Sciatic nerve (tissue), 2 donors: ENCODE measurements at places on chromosomes 6 and 20. TPM values are rescaled to one million over a fixed set of nuclear protein-coding genes. Genes with fewer than 3 reads are reported as not detected.

HDGFL1 gene
- not detected for total RNA-seq

C6orf136 gene
- 17.0 TPM for total RNA-seq

TGM3 gene
- not detected for total RNA-seq

COL9A3 gene
- total RNA-seq = 69.6 TPM

BTN1A1 gene
- not detected for total RNA-seq

ZC2HC1B gene
- not detected for total RNA-seq

BCAS1 gene
- 117 TPM for total RNA-seq

TCF15 gene
- total RNA-seq = 2.1 TPM

VSX1 gene
- total RNA-seq = not detected

PHACTR1 gene
- total RNA-seq = 7.9 TPM

SMLR1 gene
- not detected for total RNA-seq

BEND6 gene
- total RNA-seq = 4.4 TPM

TTBK1 gene
- total RNA-seq = 0.04 TPM

EDN3 gene
- total RNA-seq = not detected

PLN gene
- total RNA-seq = 10.6 TPM

TREM1 gene
- 9.8 TPM for total RNA-seq

TFAP2A gene
- 1.6 TPM for total RNA-seq

PIGT gene
- total RNA-seq = 67.4 TPM

TCP1 gene
- total RNA-seq = 107 TPM

NKX2-2 gene
- not detected for total RNA-seq

CALHM6 gene
- total RNA-seq = 5.5 TPM

CLPSL2 gene
- total RNA-seq = not detected

MDC1 gene
- total RNA-seq = 43.2 TPM

SHLD1 gene
- 6.1 TPM for total RNA-seq

ZNF165 gene
- total RNA-seq = 1.2 TPM

TBC1D22B gene
- total RNA-seq = 10.0 TPM

TMEM200A gene
- total RNA-seq = 18.5 TPM

TRIM10 gene
- 0.62 TPM for total RNA-seq

RAB44 gene
- total RNA-seq = 0.27 TPM

HRH3 gene
- total RNA-seq = not detected

GHRH gene
- not detected for total RNA-seq

TCF19 gene
- 5.9 TPM for total RNA-seq

SLC17A3 gene
- not detected for total RNA-seq

SLC32A1 gene
- total RNA-seq = not detected

MRPS10 gene
- total RNA-seq = 23.0 TPM

BRPF3 gene
- 36.6 TPM for total RNA-seq
